ENCODE measurements at places on chromosomes 12 and 14.

- H3K36me3 ChIP-seq, result no peaks in the 10 kb centered on the region
- H3K27ac ChIP-seq, result no peak overlapping the region
- no peaks in the 10 kb centered on the region for H3K27me3 ChIP-seq
- no peak overlapping the region for H3K4me3 ChIP-seq
- H3K4me1 ChIP-seq, result no peaks in the 10 kb centered on the region
Observed at GRCh38 chr12:125873016-125873415, 807.8 kb downstream of the AACS start.

DNA sequence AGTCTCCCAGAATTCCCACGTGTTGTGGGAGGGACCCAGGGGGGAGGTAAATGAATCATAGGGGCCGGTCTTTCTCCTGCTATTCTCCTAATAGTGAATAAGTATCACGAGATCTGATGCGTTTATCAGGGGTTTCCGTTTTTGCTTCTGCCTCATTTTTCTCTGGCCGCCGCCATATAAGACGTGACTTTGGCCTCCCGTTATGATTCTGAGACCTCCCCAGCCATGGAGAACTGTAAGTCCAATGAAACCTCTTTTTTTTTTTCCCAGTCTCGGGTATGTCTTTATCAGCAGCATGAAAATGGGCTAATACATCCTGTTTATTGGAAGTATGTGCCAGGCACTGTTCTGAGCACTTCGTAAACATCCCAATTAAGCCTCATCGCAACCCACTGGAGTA lies 788 bp downstream of the KRT72 start:
- H3K4me1 ChIP-seq, result peaks cover 13% of the 10 kb centered on the region
- no peaks in the 10 kb centered on the region for H3K27me3 ChIP-seq
- no peak for DNase-seq
- no peak overlapping the region for H3K4me3 ChIP-seq

GRCh38 chr12:28223858-28224257 lies 33.6 kb downstream of the CCDC91 start:
- H3K36me3 ChIP-seq, result no peaks in the 10 kb centered on the region
- no peak overlapping the region for H3K4me3 ChIP-seq
- no peak overlapping the region for H3K27ac ChIP-seq
- no peak for DNase-seq
- H3K27me3 ChIP-seq, result no peaks in the 10 kb centered on the region

GRCh38 chr14:61712137-61712536 lies 16.8 kb downstream of the HIF1A start:
- no peak for DNase-seq
- H3K4me3 ChIP-seq, result no peak overlapping the region
- no peaks in the 10 kb centered on the region for H3K36me3 ChIP-seq

- no peak overlapping the region for H3K4me3 ChIP-seq
- no peak overlapping the region for H3K27ac ChIP-seq
- no peaks in the 10 kb centered on the region for H3K4me1 ChIP-seq
- no peaks in the 10 kb centered on the region for H3K36me3 ChIP-seq
Observed at GRCh38 chr14:102986810-102987579, 64.5 kb downstream of the AMN start.

Data from CD4-positive, alpha-beta memory T cell (primary cell).